ENCODE measurements at places on chromosomes 6 and 20. TPM values are rescaled to one million over a fixed set of nuclear protein-coding genes. Genes with fewer than 3 reads are reported as not detected.

Gene FAM209B
- 0.59 TPM for total RNA-seq

DNA sequence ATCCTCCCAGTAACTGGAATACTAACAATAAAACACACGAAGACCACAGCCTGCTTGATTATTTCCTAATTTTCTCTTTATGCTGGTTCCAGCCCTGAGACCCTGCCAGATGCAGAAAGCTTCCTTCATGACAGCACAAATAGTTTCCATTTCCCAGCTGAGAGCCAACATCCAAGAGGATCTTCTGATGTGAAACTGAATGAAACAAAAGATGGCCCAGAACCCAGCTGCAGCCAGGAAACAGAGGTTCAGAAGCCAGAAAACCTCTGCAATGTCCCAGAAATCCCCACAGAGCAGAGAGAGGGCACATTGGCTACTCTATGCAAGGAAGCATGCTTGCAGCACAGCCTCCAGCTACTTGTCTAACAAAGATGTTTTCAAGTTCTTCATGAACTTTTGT lies 61.8 kb upstream of the PLEKHG1 start:
- no peak for DNase-seq

- no peak for DNase-seq
Observed at GRCh38 chr6:158452191-158452590, 107.7 kb upstream of the TMEM181 start.

DNA sequence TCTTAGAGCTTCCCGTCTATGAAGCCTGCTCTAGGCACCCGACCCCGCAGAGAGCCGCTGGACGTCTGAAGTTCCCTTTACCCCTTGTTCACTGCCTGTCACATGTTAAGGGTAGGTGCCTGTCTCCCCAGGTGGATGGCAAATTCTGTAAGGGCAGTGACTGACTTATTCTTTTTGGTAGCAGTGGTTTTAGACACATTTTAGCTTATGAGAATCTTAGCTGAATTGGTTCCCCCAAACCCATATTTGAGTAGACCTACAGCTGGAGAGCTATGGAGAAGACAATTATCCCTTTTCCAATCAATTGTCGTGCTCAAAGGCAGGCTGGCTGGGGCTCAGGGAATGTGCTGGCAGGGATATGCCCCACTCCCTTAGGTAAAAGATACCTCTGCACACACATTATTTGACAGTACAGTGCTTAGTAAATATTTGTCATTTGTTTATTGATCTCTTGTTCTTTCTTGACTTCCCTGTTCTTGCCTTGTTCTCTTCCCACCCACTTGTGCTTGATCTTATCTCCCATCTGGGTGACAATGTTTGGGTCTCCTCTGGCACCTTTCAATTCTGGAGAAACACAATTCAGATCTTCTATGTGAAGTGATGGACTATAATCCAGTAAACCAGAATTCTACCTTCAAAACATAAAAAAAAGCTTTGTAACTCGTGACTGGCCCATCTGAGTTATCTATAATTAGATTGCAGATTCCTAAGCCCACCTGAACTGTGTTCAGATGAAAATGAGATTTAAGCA lies 114.3 kb upstream of the SLC2A12 start:
- DNase-seq, result no peak

DNA sequence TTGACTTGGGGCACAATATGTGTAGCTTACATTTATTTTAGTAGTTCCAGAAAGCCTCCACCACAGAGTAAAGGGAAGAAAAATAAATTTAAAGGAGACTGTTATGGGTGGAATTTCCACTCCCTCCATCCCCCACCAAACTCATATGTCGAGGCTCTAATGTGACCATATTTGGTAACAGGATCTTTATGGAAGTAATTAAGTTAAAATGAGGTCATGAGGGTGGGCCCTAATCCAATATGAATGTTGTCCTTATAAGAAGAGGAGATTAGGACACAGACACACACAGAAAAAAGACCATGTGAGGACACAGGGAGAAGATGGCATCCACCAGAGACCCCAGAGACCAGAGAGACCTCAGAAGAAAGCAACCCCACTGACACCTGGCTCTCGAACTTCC lies 189.7 kb downstream of the EDN1 start:
- DNase-seq, result no peak

Gene MCHR2
- not detected for total RNA-seq

DNA sequence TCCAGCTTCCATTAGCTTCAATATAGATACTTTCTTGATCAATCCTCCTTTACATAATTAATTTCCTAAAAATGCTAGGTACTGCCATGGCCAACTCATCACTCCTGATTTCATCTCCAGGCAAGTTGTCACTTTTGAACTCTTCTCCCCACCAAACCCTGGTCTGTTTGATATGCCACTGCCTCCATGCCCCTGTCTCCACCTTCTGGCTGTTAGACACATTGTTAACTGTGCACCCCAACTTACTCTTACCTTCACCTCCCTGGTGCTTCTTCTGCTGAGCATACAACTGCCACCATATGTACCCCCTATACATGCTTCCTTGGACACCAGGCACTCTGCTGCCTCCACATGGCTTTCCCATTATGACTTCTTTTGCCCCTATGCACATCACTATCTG lies 21.9 kb upstream of the AIG1 start:
- no peak for DNase-seq

Measured in H7 (cell line).